ENCODE measurements at places on chromosomes 4 and X. TPM values are rescaled to one million over a fixed set of nuclear protein-coding genes. Genes with fewer than 3 reads are reported as not detected.
A peak's percentile ranks its signal among the peaks of the same experiment; 100 is the strongest.

DNA sequence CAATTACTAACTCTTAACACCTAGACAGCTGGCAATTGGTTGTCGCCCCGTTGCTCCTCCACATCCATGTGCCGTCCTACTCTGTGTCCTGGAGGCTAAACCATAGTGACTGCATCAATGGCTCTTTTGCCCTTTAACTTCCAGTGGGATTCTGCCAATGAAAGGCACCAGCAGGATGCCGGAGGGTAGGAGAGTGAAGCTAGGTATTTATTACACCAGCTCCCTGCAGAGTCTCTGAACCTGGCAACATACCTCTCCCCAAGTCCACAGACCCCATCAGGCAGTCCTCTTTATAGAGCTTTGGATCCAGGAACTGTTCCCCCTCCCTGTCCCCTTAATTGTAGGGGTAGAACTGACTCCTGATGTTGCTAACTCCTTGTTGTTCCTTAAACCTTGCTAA, 426.8 kb downstream of the HNRNPD start:
- no peak for DNase-seq

DNA sequence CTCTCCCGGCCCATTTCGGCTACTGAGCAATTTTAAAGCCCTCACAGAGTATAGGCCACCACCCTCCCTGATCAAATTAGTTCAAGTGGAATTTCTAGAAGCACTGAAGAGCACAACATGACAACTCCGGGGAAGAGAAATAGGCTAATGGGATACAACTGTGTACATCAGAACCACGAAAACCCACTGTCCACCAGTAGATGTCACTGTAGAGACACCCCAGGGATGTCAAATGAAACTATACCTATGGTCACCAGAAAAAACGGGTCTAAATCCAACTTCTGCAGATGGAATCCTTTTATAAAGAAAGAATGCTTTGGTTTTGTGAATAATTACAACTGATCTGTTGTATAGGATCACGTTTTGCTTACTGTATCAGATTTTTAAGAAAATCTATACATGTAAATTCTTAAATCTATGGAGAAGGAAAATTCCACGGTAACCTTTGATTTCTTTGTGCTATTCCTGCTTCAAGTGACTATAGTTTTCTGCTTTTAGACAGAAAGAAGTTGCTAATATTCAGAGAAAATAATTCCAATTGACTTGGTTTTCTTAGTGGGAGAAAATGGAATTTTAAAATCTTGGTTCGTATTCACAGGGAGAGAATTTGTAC, 29.5 kb upstream of the MAP3K15 start:
- peak; percentile 81 for DNase-seq

- DNase-seq = peak; percentile 70
Measured at GRCh38 chr4:5912614-5913019, 19.7 kb upstream of the CRMP1 start.

DNA sequence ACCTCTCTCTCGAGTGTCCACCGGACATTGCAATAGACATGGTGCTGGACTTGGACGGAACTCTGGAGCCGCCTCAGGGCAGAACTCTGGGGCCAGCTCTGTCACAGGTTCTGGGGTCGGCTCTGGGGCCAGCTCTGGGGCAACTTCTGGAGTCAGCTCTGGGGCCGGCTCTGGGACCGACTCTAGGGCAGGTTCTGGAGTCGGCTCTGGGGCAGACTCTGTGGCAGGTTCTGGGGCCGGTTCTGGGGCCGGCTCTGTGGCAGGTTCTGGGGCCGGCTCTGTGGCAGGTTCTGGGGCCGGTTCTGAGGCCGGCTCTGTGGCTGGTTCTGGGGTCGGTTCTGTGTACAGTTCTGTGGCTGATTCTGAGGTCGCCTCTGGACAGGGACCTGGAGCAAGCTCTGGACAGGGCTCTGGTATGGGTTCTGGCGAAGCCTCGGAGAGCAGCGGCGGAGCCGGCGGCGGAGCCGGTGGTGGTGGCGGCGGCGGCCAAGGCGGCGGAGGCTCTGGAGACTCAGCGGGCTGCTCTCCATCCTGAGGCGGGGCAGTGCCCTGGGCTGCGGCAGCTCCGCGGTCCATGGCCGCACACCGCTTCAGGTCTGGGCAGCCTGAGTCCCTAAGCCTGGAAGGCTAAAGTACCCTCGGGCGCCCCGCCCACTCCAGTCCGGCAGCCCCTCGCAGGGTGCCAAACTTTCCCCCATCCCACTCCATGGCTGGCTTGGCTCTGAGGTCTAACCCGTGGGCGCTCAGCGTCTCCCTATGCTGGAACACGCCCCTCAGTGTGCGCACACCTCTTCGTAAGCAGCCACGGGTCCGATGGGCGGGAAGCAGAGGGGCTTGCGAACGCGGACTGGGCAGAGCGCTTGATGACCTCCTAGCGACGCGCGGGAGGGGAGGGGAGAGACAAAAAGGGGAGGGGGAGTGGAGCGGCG, at the start of gene DGKK:
TSS of gene DGKK (minus strand) at position 723 of the 929 bp plus-strand sequence. CDS start at position 576, 147 bp downstream.
- no peak for DNase-seq

DNA sequence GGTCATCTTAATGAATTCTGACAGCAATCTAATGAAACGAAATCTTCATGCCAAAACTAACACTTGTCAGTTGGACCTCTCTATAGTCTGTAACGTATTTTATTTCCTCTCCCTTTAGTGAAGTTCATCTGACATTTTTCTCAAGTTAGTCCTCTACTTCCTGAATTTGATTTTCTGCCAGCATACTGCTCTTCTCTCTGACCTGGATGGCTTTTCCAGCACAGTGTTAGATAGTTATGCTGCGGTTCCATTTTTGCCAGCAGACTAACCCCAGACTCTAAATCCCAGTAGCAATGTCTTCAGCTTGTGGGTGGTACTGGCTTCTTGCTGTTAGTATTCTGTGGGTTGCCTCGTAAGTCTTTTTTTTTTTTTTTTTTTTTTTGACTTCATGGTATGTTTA, 146.7 kb upstream of the VEGFC start:
- DNase-seq = peak; percentile 66

- no peak for DNase-seq
Measured at GRCh38 chr4:2943364-2944090, 19.7 kb downstream of the NOP14 start.

DNA sequence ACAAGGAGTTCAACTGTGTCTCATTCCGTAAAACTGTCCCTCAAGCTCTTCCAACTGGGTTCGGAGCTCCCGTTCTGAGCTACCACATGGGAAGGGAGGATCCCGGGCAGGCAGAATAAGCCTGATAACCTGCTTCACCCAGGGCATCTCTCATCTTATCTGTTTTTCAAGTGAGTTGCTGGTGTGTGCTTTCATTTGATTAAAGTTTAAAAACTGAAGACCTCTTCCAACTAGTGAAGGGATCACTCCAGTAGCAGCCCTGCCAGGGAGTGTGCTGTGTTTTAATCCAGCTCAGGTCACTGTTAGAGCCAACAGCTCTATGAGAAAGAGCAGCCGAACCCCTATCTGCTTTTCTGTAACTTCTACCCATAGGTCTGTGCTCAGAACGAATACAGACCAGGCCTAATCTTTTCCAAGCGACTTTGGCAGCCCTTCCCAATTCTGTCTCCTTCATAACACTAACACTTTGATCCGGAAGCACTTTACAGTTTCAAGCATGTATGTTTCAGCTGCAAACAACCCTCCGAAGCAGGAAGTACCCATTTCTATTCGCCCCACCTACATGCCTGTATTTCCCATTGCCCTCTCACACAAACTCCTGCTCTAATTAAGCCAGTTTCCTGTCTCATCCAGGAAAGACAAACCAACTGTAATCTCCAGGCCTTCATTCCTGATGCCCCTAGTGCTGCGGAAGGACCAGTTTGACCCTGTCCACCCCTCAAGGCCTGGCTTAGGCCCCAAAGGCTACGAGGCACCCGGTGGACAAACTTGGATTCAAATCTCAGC, 60.9 kb downstream of the IRF2 start:
- DNase-seq = peak; percentile 34

DNA sequence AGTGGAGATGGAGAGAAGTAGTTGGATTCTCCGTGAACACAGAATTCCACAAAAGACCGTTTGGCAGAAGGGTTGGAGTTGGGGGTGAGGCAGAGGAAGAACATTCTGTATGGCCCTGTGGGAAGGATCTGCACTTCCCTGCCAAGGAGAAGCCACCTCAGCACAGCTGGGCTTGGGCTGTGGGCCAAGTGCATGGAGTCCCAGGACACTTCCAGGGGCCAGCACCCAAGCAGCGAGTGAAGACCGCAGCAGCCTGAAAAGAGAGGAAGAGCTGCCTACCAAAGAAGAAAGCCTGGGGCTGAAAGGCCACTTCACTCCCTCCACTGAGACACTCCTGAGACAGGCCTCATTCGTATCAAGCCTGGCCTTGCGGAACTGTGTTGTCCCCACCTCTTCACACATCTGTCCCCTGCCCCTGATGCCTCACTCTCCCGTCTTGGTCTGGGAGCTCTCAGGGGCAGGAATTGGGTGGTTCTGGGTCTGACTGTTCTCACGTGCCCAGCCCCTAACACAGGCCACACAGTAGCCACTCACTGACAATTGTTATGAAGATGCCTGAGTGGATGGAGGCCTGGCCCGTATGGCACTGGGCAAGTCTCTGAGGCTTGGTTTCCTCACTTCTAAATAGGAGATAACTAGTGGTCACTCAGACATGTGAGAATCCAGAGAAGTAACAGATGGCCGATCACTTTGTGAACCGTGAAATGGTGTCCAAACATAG, 3.3 kb upstream of the AWAT2 start:
- no peak for DNase-seq

GRCh38 chrX:136268051-136269048, 17.1 kb upstream of the MAP7D3 start:
- peak; percentile 60 for DNase-seq

- no peak for DNase-seq
Measured at GRCh38 chr4:140088323-140088967, 65.5 kb downstream of the MAML3 start.

GRCh38 chr4:102564399-102565059, 63.4 kb downstream of the NFKB1 start:
- peak; percentile 6 for DNase-seq

- peak; percentile 23 for DNase-seq
Measured at GRCh38 chr4:6470502-6471306, 1.7 kb downstream of the PPP2R2C start.

GRCh38 chr4:150817804-150818528, 197.1 kb downstream of the LRBA start:
- DNase-seq = no peak

DNA sequence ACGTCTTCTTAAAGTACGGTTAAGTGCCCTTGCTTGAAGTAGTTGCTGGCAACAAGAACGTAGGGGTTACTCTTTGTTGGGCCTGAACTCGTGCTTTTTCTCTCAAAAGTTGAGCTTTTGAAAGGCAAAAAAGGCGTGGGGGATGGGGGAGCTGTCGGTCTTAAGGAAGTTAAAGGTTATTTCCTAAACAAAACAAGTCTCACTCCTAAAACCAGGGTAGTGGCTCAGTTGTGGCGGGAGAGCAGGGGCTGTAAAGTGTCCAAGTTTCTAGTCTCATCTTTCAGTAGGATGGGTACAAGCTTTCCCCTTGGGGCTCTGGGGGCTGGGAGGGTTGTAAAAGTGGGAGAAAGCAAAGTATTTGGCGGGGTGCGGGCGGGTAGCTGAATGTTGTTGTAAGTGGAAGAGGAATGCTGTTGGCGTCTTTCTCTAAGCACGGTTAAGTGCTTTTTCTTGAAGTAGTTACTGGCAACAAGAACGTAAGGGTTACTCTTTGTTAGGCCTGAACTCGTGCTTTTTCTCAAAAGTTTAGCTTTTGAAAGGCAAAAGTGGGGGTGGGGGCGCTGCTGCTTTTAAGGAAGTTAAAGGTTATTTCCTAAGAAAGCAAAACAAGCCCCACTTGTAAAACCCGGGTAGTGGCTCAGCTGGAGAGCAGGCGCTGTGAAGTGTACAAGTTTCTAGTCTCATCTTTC, 904 bp upstream of the WDR1 start:
- peak; percentile 49 for DNase-seq

DNA sequence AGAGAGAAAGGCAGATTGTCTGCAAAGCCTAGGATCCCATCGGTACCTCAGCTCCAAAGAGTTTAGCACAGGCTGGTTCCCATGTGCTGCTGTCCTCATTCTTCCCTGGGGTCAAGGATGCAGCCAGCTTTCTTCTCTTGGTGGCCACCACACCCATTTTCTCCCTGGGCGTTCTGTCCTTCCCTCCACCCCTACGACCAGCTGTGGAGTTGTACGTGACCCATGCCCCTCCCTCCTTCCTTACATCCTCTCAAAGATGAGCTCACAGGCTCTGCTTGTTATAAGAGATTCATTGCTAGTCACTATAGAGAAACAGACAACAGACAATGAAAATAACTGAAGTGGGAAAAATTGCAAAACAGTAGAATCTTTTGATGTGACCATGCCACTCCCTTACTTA, 74.0 kb upstream of the KLF3 start:
- no peak for DNase-seq

- peak; percentile 38 for DNase-seq
Measured at GRCh38 chrX:19350941-19351384, 7.2 kb downstream of the PDHA1 start.

- no peak for DNase-seq
Measured at GRCh38 chr4:43992552-43992951, 456.1 kb downstream of the KCTD8 start.

GRCh38 chr4:14695095-14695845, 307.0 kb upstream of the CPEB2 start:
- no peak for DNase-seq

GRCh38 chr4:74490736-74491135, 45.8 kb downstream of the AREG start:
- no peak for DNase-seq

The VCX3A gene
- total RNA-seq = not detected

The KLHL4 gene
- total RNA-seq = 51.8 TPM

The FMR1NB gene
- not detected for total RNA-seq

The TRIM75 gene
- not detected for total RNA-seq

The PLP1 gene
- not detected for total RNA-seq

The FABP2 gene
- total RNA-seq = not detected

The ATP8A1 gene
- 32.3 TPM for total RNA-seq
